ENCODE measurements at places on chromosomes 13 and 19.

- DNase-seq = no peak
Measured at GRCh38 chr19:7533281-7533885, 2.1 kb upstream of the PNPLA6 start.

DNA sequence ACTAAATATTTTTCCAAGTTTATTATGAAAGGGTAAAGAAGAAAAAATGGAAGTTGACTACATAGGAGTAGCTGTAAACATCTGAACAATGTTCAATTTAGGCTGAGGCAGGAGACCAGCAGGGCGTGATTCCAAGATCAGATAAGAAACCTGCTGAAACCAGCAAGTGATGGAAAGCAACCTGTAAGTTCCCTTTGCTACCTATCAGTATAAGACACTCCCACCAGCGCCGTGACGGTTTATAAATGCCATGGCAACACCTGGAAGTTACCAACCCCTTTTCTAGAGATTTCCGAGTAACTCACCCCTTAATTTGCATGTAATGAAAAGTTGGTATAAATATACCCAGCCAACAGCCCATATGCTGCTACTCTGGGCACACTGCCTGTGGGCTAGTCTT lies 1.1 kb upstream of the ZNF45 start:
- no peak for DNase-seq

GRCh38 chr13:95533545-95534160 lies 18.9 kb upstream of the CLDN10 start:
- DNase-seq = peak; percentile 38

DNA sequence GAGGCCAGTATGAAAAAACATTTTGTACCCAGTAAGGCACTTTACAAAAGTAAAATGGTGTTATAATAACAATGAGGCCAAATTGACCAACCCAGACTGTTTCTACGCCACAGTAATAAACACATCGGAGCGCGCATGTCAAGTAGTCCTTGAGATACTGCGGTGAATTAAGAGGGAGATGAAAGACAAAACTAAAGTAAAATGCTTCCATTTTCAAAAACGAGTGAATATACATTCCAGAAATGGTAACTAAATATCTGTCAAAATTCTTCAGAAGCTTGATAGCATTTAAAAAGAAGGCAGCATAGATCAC lies 19.0 kb downstream of the N4BP2L1 start:
- DNase-seq = no peak

GRCh38 chr13:76160961-76161925 lies 525.1 kb downstream of the LMO7 start:
- DNase-seq = no peak

DNA sequence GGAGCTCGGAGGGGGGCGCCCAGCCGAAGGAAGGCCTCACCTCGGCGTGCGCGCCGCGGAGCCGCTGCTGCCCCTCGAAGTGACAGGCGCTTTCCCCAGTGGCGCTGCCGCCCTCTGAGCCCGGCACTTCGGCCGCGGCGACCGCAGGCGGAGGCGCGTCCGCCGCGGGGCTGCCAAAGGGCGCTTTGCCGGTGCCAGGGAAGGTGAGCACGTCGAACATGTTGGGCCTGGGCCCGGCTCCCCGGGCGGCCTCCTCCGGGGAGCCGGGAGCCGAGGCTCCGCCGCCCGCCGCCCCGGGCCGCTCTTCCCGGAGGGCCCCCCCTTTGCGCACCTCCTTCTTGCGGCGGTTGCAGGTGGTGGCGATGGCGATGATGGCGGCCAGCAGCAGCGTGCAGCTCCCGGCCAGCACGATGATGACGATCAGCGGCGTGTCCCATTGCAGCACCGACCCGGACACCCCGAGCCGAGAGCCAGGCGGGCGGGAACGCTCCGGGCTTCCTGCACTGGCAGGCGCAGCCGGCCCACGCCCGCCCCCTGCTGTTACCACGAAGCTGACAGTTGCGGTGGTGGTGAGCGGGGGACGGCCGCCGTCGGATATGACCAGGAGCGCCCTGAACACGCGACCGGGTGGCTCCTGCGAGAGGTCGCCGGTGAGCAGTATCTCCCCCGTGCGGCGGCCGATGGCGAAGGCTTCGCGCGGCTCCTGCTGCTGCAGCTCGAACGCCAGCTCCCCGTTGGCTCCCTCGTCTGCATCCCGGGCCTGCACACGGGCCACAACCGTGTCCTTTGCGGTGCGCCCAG lies 2.5 kb downstream of the PCDH8 start:
- peak; percentile 85 for DNase-seq

GRCh38 chr19:30733826-30734550 lies 361.8 kb downstream of the ZNF536 start:
- no peak for DNase-seq

DNA sequence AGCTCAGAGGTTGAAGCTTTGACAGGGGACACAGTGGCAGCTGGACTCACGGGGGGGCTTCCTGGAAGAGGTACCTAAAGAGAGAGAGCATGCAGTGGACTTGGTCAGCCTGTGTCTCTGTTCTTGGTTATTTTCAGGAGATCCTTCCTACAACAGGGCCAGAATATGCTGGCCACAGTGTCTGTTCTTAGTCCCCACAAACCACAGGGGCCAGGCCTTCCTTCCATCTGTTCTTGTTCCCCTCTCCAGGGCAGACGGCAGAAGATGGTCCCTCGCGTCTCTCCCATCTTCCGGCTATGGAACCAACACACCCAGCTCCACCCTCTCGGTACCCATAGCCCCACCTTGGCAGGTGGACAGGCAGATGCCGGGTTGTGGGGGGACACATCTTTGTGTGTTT lies 24.8 kb downstream of the MAST3 start:
- DNase-seq = no peak

DNA sequence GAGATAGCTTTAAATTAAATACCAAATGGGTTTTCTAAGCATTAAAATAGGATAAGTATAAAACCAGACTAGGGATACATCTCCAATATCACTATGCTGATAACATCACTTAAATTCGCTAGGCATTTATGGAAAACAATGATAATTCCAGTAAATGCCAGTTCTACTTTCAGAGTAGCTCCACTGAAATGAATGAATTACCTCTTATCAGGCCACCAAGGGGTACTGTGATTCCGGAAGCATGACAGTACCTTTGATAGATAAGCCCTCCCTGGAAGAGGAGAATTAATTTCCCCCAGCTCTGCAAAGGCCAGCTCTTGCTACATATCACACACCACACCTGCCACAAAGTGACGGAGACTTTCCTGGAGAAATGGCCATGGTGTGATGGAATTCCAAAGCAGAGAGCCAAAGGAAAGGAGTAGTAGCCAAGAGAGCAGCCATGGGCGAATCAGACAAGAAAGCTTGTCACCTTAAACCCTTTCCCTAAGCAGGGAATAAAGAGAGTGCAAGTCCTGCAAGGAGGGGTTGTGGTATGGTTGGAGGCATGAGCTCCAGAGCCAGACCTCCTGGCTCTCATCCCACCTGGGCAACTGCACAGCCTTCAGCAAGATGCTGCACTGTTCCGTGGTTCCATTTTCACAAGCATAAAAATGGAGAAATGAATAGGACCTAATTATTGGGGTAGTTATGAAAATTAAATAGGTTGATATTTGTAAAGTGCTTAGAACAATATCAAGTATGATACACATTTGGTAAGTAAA lies 423.1 kb downstream of the FGF14 start:
- DNase-seq = no peak

DNA sequence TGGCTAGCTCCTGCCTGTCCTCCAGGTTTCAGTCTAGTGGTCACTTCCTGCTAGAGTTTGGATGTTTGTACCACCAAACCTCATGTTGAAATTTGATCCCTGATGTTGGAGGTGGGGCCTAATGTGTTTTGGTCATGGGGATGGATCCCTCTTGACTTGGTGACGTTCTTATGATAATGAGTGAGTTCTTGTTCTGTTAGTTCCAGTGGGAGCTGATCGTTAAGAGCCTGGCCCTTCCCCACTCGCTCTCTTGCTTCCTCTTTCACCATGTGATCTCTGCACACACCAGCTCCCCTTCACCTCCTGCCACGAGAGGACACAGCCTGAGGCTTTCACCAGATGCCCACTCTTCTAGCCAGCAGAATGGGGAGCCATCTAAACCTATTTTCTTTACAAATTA lies 86.8 kb upstream of the SCEL start:
- DNase-seq = no peak

GRCh38 chr19:55147545-55148251 lies 1.3 kb downstream of the TNNT1 start:
- DNase-seq = no peak

DNA sequence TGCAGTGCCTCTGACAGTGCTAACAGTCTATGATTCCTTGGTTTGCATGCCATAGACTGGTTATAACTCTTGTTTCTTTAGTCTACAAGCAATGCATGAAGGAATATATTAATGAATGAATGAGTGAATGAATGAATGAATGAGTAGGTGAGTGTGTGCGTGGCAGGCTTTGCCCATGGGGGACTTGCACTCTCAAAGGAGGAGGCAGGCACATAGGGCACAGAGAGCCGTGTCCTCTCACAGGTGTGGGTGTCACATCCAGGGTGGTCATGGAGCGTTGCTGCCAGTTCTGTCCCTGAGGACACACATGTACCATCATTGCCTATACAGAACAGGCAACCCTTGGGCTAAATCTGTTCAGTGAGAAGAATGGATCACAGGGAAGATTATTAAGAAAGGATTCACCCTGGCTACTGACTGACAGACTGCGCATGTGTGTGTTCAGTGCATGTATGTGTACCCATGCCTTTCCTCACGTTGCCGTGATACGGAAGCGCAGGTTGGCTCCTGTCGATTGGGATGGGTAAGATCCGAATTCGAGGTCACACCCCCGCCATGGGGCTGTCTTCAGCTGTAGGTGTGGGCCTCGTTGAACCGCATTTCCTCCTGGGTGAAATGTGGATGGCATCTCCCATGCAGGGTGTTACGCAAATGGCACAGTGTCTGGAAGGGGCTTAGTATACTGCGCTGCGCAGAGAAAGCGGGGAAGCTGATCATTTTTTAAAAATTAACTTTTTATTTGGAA lies 161.4 kb downstream of the STK24 start:
- DNase-seq = no peak

GRCh38 chr13:79187917-79188690 lies 218.0 kb downstream of the RBM26 start:
- DNase-seq = no peak

- DNase-seq = no peak
Measured at GRCh38 chr13:19794631-19795030, 11.9 kb upstream of the PSPC1 start.

GRCh38 chr19:17496337-17496997 lies 15.0 kb upstream of the PGLS start:
- peak; percentile 90 for DNase-seq

DNA sequence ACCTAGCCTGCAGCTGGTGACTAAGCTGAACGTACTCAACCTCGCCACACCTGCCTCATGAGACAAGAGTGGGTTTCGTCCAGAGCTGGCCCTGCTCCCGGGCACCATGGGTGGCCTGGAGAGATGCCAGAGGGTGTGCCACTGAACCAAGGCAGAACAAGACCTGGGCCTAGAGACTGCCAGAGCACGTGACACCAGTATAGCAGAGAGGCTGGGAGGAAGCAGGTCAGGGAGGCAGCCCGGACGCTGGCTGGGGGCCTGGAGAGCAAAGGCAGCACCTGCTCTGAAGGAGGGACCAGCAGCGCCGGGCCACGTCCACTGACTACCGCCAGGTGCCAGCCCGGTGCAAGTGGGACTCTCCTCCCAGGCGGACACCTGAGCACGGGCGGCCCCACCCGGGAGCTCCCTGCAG lies 7.3 kb upstream of the C13orf46 start:
- no peak for DNase-seq

- DNase-seq = no peak
Measured at GRCh38 chr19:2780284-2780683, 2.8 kb downstream of the SGTA start.

DNA sequence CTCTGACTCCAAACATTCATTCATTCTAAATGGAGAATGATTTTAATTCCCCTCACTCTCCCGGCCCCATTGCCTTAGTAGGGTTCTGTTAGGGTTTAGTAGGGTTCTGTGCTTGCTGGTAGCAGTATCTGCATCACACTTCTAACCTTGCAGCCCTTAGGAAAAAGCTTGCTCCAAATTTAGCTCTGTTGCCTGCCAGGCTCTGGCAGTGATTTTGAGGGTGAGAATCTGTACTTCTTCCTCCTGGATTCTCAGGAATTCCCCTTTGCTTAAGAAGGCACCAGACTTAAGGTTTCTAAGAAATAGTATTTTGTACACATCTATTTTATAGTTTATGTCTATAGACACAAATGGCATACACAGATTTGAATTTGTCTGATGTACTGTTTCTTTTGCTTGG lies 14.7 kb downstream of the B3GLCT start:
- no peak for DNase-seq

GRCh38 chr19:52901842-52902241 lies 4.4 kb upstream of the ZNF320 start:
- no peak for DNase-seq

All from endothelial cell (in vitro differentiated cells).